Stimulated activated CD4-positive, alpha-beta T cell treated with anti-CD3 and anti-CD28 coated beads, Interleukin-4, amount 100 ng/mL, for 1 hour (primary cell): ENCODE measurements at places on chromosomes 6 and 20.

DNA sequence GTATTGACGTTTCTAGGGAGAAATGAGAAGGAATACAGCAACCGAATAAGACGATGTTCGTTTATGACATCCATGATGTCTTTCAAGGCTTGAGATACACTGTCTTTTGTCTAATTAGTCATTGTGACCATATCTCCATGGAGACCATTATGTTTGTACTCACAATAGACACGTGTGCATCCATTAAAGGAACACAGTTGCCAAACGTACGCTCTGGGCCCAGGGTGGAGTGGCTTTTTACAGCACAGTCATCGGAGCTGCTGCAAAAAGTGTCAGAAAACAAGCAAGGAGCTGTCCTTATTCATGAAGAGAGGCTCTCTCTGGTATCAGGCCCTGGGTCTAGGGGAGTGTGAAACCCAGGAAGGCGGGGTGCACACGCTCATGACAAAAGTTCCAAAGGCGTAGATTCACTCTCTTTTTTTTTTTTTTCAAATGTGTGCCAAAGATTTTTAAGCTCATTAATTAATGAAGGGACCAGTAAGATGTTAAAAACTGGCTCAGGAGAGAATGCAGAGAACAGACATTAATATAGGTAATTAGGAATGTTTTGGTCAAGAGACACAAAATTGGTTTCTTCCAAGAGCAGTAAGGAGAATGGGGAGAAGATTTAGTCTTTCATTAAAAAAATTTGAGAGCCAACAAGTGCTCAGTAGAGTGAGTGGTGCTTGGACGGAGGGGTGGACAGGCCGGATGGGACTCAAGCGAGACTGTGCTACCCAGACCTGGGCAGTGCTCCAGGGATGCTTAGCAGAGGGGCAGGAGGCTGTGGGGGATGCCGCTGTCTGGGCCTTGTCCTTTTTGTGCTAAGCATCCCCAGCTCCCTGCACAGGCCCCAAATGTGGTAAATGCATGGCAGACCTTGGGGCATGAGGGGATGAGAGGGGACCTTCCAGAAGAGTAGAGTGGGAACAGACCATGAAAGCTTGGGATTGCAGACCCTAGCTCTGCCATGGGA, 34.9 kb upstream of the GTSF1L start:
- DNase-seq = no peak

DNA sequence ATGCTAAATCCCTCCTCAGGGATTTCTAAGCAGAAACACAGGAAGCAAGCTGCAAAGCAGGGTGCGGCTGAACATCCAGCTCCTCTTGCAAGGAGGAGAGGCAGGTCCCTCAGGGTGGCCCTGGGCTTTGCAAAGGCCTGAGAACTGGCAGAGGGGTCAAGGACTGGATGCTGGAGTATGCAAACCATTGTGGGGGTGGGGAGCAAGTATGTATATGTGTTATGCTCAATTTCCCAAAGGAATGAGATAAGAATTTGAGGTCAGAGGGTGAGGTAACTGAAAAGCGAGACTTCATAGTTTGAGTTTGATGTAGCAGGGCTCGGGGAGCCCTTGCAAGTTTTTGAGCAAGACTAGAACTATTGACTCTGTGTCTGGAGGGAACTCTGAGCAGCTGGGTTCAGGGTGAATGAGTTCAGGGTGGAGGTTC, 11.2 kb downstream of the SLC22A2 start:
- no peak for DNase-seq

DNA sequence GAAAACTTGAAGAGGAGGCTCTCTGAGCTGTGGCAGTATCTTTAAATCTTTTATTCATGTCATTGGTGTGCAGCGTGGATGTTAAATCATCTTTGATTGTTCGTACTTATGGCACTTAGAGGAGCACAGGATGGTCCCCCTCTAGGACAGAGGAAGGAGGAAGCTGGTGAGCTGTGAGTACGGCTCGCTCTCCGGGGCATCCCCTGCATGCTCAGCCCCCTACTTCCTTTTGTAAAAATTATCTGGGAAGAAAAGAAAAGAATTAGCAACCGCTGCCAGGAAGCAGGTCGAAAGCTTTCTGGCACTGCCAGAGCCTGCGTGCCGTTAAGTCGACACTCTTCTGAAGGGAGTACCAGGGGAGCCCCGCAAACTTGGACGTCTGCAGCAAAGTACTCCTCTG, 158.5 kb downstream of the SYNDIG1 start:
- no peak for DNase-seq

GRCh38 chr6:111766201-111766857, 106.9 kb downstream of the FYN start:
- DNase-seq = no peak

DNA sequence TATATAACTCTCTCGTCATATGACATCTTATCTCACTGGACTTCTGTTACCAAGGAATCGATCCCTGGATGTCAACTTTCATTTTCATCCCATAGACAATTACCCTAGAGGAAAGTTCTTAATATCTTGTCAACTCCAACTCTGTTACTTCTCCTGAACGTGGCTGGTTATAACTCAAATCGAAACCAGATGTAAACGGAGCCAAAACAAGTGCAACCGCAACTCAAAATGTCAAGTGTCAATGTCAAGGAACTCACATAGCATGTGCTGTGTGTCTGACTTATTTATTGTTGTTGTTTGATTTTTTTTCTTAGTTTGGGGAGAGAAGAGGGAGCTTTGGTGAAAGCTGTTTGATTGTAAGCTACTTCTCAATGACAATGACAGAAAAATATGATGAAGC, 108.6 kb downstream of the VIP start:
- DNase-seq = no peak

- no peak for DNase-seq
Observed at GRCh38 chr20:50848341-50848808, 53.5 kb downstream of the BCAS4 start.

GRCh38 chr6:148828047-148828446, 81.2 kb downstream of the UST start:
- no peak for DNase-seq

DNA sequence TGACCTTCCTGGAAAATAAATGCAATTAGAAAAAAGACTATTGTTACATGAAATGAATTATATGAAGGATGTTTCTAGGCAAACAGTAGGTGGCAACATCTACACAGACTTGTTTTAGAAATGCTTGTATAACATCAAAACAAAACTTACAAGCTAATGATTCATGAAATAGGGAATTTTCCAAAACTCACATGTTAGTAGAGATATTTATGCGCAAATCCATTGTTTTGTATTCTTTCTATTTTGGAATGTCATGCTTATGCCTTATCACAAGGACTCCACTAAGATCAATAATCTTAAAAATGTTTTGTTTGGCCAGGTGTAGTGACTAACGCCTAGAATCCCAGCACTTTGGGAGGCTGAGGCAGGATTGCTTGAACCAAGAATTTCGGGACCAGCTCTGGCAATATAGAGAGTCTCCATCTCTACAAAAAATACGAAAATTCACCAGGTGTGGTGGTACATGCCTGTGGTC, 32.3 kb upstream of the LGSN start:
- no peak for DNase-seq

- no peak for DNase-seq
Observed at GRCh38 chr6:37047346-37047688, 41.9 kb downstream of the FGD2 start.

DNA sequence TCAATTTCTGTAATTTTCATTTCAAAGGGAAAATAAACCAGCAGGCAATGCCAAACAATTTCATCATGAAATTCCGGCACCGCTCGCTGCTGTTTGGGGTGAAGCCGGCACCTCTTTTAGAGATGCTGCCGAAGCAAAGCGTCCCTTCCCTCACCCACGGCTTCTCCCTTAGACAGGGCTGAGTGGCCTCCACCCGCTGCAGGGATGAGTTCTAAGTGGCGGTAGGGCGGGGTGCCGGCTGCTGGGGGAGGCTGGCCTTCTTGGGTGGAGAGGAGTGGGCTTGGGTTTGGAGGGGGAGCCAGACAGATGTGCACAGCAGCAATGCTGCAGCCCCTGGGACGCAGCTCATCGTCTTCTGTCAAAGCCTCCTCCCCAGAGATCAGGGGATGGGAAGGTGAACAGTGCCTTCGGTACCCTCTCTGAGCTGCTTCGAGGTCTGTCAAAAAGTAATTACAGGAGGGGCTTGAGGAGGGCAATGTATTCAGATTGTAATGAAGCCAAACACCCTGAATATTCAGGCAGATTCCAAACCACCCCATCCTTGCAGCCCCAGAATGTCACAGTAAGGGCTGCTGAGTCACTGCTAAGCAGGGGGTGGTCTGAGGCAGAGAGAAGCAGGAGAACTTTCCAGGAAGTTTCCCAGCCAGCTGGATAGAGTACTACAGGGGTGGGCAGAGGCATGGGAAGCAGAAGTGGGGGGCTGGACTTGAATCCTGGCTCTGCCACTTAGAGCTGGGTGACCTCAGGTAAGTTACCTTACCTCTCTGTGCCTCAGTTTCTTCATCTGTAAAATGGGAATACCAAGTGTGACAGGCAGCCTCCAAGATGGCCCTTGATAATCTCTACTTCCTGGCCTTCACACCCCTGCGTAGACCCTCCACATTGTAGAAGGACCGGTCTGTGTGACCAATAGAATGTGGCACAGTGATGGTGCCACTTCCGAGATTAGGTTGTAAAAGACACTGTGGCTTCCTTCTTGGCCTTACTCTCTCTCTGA, 96.6 kb downstream of the SULF2 start:
- DNase-seq = no peak

DNA sequence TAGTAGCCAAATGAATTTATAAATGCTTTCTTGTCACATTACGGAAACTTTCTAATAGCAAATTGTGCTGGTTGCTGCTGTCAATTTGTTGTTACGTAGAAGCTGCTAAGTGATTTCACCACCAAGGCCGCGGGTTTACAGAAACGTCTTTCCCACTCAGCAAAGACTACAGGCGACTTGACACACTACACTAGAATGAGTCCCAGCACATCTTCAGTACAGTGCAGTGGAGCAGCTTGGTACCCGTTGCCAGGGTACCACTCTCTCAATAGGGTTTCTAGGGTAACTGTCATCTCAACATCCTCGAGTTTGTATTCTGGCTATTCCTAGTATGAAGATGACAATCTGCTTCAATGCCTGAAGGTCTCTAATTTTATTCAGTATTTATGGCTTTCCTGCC, 22.7 kb upstream of the ZDHHC14 start:
- DNase-seq = no peak

DNA sequence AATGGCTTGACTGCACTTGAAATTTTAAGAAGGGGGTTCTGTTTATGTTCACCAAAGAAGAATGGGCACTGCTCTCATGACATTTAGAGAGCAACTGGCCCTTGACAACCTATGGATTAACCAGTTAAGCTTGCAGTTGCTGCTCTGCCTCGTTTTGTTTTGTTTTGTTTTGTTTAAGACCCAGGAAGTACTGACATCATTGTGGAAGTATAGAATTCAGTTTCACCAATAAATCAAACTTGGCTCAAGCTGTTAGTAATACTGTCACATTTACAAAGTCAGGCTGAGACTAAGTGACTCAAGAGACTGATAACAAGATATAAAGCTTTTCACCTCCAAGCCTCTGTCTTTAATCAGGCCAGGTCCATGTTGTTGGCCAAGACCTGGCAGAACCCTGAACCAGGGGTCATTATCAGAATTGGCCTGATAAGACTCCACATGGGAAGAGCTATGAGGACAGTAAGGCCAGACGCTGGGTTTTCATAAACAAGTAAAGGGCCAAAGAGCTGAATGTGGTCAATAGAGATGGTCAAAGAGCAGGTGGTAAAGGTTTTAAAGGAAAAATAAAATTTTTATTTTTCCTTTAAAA, 99.4 kb upstream of the VGLL2 start:
- no peak for DNase-seq

DNA sequence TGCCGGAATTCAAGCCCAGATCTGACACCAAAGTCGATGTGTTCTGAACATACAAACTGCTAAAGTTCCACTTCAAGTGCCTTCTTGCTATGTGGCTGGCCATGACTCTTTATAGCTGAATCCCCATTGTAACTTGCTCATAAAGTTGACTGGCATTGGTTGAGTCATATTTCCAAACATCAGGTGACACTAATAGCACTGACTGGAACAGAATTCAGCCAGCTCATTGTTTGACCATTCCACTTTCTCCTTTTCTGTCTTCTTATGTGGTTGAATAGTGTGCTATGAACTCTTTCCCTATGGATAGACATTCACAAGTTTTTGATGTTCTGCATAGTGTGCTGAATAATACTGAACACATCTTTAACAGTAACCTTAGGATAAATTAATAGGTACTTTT, 266.2 kb upstream of the ZFP64 start:
- no peak for DNase-seq

GRCh38 chr6:17962436-17963031, 24.9 kb downstream of the KIF13A start:
- DNase-seq = no peak

DNA sequence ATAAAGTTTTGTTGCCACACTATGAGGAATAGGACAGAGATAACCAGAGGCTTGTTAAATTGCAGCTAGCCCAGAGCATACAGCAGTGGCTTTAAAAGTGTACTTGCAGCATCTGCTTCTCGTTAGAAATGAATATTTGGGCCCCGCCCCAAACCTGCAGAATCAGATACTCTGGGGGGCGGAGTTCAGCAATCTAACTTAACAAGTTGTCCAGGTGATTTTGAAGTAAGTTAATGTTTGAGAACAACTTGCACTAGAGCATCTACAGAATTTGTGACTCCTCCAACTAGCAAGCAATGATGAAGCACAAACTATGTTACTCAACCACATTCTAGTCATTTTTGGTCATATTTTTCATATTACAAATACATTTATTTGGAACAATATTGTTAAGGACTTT, 10.6 kb upstream of the SUPT3H start:
- DNase-seq = no peak

DNA sequence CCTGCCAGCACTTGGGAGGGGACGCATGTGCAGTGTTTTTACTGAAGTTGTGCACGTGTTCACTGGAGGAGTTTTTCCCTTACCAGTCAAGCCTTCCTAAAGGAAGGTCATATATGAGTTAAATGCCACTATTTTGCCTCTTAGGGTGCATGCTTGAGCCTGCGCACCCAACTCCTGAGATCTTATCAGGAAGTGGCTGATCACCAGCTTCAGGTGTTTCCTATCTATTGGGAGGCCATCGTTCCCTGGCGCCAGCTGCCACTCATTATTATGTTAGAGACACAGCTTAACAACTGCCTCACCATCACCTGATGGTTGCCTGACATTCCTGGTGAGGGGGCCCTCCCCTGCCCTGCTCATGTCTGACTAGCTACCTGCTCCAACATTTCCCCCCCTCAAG, 8.5 kb downstream of the ERVFRD-1 start:
- no peak for DNase-seq
